ENCODE measurements at places on chromosomes 16 and 17.

- no peak for DNase-seq
Measured at GRCh38 chr16:8721336-8722024, 47.1 kb downstream of the ABAT start.

DNA sequence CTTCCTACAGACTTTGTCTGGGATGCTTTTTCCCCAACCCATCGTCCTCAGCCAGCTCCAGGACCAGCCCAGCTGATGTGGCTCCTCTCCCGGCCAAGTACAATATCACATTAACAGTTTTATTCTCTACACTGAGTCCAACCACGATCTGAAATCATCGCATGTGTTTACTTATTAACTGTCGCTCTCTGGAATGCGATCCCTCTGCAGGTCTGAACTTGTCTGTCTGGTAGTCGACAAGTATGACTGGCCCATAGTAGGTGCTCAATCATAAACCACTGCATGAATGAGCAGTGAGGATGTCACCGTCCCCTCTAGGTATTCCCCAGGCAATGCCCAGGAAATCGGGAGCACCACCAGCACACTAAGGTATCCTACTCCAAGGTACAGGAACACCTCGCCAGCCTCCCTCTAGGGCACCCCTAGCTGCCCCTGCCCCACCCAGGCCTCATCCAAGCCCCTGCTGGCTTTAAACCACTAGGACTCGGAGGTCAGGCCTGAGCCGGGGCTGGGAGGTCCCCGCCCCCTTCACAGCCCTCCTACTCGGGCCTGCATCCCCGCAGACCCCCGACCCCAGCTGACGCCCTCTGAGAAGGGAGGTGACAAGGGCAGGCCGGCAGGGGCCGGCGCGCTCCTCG is 27.7 kb downstream of the RTN4RL1 start:
- DNase-seq, result no peak

GRCh38 chr17:32629563-32630190 is 142.9 kb downstream of the CDK5R1 start:
- no peak for DNase-seq

DNA sequence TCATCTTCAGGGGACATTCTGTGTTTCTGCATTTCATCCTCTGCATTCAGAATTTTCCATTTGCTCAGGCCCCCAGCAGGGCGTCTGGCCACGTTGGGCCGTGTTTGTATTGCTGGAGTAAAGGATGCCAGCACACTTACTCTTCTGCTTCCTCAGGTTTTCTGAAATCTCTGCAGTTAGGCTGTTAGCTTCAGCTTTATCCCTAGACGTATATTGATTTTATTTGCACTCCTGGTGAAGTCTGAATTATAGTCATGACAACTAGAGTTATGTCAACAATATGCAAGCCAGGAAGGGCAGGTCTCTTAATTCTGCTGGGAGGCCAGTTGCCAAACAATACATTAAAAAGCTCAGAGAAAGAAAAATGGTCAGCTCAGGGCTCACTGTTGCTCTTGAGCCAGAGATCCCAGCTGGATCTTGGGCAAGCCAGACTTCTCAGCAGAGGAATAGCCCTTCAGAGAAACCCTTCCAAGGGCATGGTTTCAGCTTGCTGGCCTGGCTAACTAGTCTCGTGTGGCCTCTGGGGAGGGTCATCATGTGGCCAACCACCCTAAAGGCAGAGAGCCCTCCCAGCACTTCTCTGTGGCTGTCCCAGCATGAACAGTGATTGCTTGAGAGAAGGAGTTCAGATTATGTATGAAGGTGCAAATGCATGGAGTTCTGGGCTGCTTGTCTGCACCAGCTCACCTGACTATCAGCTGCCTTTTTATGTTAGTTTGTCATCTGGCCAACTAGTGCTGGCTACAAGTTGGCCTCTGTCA is 110.2 kb upstream of the CACNG5 start:
- no peak for DNase-seq

GRCh38 chr16:56348168-56349085 is 76.9 kb downstream of the AMFR start:
- DNase-seq, result no peak

DNA sequence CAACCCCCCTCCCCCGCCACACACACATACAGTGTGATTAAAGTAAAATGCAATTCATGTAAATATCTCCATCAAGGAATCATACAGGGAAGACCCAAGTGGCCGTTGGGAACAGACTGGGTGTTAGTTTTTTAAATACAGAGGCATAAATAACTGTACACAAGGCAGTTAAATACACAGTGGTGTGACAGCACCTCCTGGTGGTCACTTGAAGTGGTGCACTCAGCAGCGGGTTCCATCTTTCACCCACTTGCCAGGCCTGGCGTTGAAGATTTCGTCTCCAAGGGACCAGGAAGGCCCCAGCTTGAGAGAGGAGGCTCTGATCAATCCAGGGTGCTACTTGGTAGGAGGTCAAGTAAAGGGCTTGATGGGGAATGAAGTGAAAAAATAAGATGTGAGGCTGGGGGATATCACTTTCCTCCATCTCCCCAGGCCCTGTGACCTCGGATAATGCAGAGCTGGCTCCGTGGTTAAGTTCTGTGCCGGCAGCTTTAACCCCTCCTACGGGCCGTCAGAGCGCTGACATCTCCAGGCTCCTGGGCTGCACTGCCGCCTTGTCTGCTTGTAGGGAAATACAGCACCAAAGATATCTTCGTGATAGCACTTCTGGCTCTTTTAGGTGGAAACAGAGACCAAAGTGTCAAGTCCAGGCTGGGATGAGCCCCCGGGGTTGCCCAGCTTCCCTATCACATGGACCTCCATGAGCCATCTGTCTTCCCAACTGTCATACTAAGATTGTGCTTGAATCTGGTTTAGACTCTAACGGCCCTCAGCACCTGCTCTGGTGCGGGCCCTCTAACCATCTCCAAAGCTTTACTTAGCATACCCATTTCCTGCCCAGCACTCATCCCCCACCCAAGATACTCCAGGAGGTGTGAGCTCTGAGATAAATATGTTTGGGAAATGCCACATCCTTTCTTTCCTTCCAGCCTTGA is 20.7 kb downstream of the LGALS9 start:
- DNase-seq, result no peak

GRCh38 chr17:45687594-45687993 is 96.5 kb upstream of the CRHR1 start:
- DNase-seq, result no peak

- DNase-seq, result no peak
Measured at GRCh38 chr16:75193265-75193650, 13.7 kb downstream of the CTRB2 start.

- no peak for DNase-seq
Measured at GRCh38 chr17:31479524-31479923, 88.0 kb downstream of the RAB11FIP4 start.

DNA sequence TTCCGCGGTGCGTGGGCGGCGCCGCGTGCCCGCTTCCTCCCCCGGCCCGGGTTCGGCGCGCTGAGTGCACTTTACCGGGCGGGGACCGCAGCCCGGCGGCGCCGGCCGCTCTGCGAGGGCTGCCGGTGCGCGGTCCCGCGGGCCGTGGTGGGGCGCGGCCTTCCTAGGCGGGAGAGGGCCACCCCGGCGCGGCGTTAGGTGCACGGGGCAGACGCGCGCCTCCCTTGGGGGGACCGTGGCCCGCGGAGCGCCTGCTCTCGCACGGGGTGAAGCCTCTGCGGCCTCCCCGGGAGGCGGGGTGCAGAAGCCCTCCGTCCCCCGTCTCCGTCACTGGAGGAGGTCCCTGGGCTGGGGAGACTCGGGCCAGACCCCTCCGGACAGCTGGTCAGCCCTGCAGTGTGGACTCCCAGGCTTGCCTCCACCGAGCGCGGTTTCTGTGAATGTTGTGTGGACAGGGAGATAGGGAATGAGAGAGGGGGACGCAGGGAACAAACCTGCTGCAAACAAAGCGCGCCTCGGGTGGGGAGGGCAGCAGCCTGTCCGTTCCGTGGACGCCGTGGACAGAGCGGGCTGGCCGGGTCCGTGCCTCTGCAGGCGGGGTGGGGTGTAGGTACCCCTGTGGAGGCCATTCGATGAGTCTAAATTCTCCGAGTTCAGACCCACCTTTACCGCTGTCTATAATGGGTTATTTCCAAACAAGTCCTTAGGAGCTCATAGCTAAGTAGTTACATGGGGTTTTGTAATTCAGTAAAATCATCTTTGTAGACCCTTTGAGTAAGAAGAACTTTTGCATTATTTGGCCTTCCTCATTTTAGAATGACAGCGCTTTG is 721 bp downstream of the TBCD start:
- no peak for DNase-seq

DNA sequence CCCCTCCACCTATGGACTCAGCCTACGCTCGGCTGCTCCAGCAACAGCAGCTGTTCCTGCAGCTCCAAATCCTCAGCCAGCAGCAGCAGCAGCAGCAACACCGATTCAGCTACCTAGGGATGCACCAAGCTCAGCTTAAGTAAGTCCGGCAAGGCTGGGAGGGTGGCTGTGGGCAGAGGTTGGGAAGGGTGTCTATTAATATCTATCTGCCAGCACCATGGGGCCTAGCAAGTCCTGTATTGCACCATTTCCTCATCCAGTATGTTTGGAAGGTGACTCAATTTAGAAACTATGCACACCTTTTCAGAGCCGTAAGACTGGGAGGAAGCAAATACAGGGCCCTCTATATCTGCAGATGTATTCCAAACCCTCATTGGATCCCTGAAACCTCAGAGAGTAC is 45.0 kb upstream of the ARHGAP44 start:
- peak; percentile 84 for DNase-seq

- peak; percentile 94 for DNase-seq
Measured at GRCh38 chr17:7687072-7687907, at the start of gene TP53. TP53 (minus strand) TSS chr17:7687490; CDS start chr17:7676594, 10,896 bp downstream.

DNA sequence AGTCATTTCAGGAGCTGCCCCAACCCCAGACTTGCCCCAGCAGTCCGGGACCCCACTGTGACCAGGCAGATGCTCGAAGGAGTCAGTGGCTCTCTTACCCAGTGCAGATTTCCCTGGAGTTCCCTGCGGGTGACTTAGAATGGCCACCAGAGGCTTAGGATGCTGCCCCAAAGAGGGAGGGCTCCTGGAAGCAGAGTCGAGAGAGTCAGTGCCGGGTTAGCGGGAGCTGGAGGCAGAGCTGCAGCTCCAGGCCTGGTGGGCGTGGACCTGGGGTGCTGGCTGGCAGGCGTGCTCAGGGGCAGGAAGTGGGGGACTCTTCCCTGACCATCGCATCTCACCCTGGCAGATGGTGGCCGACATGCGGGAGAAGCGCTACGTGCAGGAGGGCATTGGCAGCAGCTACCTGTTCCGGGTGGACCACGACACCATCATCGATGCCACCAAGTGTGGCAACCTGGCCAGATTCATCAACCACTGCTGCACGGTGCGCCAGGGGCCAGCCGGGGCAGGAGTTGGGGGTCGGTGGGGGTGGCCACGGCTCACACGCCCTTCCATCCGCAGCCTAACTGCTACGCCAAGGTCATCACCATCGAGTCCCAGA is 1.6 kb upstream of the HSD3B7 start:
- no peak for DNase-seq

Data from cardiac septum (tissue), 1 donor.